ENCODE measurements at places on chromosomes 1 and 21.

DNA sequence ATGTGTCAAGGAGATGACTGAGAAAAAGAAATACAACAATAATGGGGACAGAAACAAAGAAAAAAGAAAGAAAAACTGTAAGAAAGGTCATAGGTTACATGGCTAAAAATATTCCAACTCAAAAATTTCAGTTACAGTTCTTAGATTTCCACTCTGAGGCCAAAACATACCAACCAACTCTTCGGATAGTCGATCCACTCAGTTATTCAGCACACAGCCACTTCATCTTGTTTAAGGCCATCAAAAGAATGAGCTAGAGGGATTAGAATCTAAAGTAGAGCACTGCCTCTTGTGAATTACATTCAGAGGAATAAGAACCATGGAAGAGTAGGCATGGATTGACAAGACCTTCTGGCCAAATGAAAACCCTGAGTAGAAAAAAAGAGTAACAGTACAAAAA is 277.0 kb downstream of the MRPL39 start:
- DNase-seq = no peak

GRCh38 chr21:8989721-8990325 is 1531.6 kb upstream of the TPTE start:
- DNase-seq = no peak

DNA sequence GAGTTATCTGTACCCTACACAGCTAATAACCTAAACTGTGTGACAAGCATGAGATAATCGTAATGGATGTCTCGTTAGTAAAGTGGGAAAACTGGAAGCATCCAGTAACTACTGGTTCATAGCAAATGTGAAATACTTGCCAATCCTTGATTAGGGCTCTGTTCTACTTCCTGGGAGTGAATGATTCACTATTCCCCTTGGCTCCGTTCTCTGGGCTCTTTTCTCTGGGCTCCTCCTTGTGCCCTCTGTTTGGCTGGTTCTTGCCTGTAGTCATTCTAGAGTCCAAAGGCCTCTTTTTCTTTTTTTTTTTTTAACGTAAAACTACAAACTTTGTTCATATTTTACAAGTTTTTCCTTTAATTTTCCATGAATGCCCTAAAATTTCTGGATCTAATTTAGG is 465.8 kb upstream of the PLXNA2 start:
- DNase-seq = no peak

GRCh38 chr1:13600762-13601453 is 17.3 kb downstream of the PDPN start:
- no peak for DNase-seq

- no peak for DNase-seq
Observed at GRCh38 chr1:245168086-245168485, 13.3 kb downstream of the KIF26B start.

- no peak for DNase-seq
Observed at GRCh38 chr1:240029418-240029817, 62.3 kb upstream of the FMN2 start.

DNA sequence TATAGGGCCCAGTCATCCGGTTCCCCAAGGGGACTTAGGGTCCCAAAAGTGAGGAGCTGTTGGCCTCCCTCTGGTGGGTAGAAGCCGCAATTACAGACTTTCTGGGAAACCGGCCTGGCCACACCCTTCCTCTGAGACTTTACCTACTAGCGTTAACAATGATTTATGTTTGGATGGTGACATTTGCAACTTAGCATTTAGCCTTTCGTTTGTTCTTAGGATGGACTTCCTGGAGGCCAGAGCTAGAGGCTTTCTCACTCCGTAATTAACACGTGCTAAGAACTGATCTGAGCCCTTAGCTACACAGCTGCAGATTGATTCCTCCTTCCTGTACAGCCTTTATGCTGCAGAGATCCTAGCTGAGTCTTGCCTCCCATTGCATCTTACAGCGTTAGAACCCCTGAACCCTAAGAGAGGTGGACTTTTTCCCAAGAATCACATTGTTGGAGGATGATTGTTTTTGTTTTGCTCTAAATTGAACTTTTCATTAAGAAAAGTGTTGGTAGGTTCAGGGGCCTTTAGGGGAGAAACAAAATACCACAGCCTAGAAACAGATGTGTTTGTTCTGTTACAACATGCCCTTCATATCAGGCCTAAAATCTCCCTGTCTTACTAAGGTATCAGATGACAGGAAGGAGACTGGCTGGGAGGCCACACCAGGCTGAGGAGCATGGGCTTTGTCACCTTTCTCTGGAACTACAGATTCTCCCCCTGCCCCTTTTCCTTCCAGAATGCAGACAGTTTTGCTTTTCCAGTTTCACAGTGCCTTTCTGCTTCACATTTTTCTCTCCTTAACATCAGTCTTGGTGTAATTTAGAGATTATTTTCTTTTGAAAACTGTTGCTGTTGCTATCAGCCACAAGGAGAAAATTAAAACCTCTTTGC is 1.9 kb downstream of the S100A11 start:
- DNase-seq = peak; percentile 66

DNA sequence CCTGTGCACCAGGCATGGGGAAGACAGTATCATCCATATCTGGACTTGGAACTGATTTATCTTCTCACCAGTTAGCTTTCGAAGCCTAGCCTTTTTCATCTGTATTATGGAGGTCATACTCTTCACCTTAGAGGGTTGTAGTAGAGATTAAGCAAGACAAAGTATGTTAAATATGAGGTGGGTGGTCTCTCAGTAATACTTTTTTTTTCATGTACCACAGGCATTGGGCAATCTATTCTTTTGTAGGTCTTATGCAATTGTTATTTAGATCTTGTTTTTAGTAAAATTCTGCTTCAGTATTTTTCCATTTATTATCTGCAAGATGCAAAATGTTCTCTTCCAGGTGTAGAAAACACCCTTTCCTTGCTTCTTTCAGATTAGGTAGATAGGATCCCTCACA is 35.2 kb upstream of the OR2B11 start:
- DNase-seq = no peak

- no peak for DNase-seq
Observed at GRCh38 chr21:26849428-26850115, 4.4 kb upstream of the ADAMTS1 start.

DNA sequence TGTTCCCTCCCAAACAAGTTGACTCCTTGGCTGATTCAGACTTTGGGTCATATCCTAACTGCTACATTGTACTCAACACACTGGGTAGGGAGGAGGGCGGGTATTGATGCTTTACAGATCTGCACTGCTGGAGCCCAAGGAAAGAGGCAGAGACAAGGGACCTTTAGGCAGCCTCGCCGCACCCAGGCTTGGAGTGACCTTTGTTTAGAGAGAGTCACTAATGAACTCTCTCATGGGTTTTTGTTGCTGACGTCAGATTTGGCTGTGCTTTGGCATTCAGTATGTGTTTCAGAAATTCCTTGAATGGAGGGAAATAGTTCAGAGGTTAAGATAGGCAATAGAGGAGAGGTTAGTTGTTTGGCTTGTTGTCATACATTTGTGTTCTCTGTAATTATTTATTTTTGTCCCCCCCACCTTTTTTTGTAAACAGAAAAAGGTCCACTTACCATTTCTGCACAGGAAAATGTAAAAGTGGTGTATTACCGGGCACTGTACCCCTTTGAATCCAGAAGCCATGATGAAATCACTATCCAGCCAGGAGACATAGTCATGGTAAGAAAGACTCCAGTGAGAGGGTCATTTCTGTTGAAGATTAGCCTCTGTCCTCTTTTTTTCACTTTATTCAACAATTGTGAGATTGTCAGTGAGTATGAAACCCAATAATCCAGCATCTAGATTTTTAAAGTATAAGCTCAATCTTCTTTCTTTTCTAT is 116.1 kb downstream of the ATP5PO start:
- DNase-seq = no peak

All from hepatic stellate cell (primary cell).